Cardiac septum (tissue), 1 donor: ENCODE measurements at places on chromosomes 13 and 19. TPM values are rescaled to one million over a fixed set of nuclear protein-coding genes. Genes with fewer than 3 reads are reported as not detected.

DNA sequence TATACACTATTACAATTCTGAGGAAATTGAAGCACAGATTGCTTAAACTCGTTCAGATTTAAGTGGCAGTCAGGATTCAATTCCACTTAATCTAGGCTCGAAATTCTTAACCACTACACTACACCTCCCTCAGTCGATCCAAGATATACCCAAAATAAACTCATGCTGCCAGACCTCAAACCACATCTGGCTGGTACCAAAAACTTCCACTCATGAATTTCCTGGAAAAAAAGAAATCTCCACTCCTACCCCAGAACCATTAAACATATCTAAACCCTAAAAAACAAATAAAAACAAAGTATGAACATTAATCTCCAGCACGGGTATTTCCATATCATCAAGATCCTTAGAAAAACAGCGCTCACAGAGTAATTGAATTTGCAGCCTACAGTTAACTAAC lies 1.1 kb downstream of the ZFP30 start:
- no peak for DNase-seq

GRCh38 chr13:93218583-93218982 lies 8.0 kb upstream of the GPC6 start:
- no peak for DNase-seq

The CLEC17A gene
- not detected for total RNA-seq

The SARS2 gene
- total RNA-seq, result 12.6 TPM

GRCh38 chr13:106274551-106275203 lies 260.8 kb downstream of the EFNB2 start:
- DNase-seq, result no peak

DNA sequence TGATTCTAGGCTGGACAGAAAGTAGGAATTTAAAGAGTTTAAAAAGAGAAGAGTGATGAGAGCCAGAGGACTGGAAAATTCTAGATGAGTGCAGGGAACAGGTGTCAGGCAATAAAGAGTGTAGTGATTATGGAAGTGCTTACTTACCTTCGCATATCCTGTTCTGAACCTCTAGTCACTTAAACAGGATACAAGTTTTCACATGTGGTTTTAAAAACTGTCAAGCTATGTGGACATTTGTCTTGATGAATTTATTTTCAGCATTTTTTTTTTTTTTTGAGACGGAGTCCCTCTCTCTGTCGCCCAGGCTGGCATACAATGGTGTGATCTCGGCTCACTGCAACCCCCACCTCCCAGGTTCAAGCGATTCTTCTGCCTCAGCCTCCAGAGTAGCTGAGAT lies 34.3 kb upstream of the IL17D start:
- no peak for DNase-seq

The PGLYRP2 gene
- not detected for total RNA-seq

The APOC1 gene
- total RNA-seq, result 7.3 TPM

DNA sequence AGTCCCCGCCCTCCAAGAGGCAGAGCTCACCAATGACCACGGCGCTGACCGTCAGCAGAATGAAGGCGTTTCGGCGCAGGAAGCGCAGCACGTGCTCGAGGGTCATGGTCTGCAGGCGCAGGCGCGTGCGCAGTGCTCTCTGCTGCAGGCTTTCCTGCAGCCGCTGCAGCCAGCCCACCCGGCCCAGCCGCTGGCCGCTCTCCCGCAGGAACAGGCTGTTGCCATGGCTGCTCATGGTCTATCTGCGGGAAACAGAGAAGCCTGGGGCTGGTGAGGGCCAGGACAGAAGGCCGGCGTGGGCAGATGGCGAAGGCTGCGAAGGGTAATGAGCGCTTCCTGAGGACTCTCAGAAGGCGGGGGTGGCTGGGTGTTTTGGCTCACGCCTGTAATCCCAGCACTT lies 7.0 kb downstream of the SLC1A6 start:
- DNase-seq, result no peak

The ZNF530 gene
- total RNA-seq, result 3.5 TPM

DNA sequence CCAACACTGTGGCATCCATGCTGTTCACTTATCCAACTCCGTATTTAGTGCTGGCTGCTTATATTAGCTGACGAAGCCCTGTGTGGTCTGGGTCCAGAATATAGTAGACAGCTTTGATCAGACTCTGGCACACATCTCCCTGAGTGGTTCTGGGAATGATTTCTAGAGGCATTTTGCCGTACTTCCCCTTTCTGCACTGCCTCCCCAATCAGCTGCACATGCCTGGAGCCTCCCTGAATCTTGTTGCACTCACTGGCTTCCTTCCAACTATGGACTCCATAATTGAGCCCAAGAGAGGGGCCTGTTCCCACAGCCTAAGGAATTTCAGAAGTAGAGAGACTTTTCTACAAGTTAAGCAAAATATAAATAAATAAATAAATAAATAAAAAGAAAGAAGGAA lies 30.4 kb upstream of the PCDH8 start:
- DNase-seq, result no peak

The FLT3 gene
- 0.05 TPM for total RNA-seq

- DNase-seq, result no peak
Measured at GRCh38 chr19:10748927-10749434, 31.1 kb downstream of the DNM2 start.

The LRRC4B gene
- 0.81 TPM for total RNA-seq

DNA sequence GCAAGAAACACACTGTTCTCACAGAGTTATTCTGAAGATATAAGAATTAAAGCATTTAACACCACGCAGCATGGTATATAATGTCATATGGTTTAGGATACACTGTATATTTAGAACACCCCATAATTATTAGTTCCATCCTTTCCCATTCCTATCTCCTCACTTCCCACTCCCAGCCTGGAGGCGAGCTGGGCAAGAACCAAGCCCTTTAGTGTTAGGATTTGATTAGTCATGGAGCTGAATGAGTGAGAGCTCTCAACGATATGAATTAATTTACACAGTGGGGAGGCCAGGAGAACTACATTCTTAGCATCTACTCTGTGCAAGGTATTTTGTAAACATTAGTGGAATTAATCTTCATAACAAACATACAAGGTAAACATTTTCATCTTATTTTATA lies 934.3 kb downstream of the DIAPH3 start:
- DNase-seq, result no peak

DNA sequence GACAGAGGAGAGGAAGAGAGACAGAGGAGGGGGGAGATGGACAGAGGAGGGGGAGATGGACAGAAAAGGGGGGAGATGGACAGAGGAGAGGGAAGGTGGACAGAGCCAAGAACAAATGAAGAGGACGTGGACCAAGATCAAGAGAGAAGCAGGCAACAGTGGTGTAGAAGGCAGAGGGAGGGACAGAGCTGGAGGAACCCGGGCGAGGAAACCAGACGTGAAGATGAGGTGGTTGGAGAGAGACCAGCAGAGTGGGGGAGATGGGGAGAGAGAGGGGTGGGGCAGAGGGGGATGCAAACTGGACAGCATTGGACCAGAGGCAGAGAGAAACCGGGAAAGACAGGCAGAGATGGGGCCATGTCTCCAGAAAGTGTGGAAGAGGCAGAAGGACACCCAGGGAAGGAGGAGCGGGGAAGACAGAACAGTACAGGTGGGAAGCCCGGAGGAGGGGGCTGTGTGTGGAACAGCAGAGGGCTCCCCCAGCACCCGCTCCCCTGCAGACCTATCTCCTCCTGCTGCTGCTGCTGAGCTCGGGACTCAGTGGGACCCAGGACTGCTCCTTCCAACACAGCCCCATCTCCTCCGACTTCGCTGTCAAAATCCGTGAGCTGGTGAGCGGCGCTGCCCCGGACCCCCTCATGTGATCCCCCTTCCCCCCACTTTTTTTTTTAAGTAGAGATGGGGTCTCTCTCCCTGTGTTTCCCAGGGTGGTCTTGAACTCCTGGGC lies 1.3 kb downstream of the FLT3LG start:
- DNase-seq, result no peak

DNA sequence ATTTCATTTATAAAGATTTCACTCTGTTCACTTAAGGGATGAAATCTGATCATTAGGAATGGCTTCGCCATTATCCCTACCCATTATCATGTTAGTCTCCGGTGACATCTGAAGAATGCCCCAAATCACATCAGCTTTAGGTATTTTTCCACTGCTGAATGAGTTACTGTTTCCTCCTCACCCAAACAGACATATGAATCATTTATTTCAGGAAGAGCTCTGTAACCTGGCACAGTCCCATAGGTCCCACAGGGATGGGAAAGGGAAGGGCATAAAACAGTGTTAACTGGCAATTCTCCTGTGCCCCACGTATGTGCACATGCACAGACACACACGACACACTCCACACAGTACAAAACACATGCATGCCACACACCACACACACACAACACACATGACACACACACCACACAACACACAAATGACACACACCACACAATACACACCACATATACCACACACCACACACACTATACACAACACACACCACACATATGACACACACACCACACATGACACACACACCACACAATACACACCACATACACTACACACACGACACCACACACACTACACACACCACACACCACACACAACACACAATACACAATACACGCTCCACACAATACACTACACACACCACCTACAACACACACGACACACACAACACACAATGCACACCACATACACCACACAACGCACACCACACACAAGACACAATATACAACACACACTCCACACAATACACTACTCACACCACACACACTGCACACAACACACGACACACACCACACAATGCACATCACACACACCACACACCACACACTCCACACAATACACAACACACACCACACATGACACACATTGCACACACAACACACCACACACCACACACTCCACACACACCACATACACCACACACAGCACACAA lies 15.4 kb downstream of the TMEM255B start:
- no peak for DNase-seq

The RASL11A gene
- total RNA-seq, result 4.7 TPM

- DNase-seq, result no peak
Measured at GRCh38 chr13:21701460-21701859, 30.6 kb downstream of the FGF9 start.

GRCh38 chr13:77584106-77584505 lies 48.6 kb downstream of the SCEL start:
- no peak for DNase-seq
